T1000 (cell line): ENCODE measurements at places on chromosomes 6 and 20.

- DNase-seq = no peak
Measured at GRCh38 chr20:9705722-9706476, 133.0 kb downstream of the PAK5 start.

GRCh38 chr20:4688305-4688704 is 33.4 kb upstream of the PRND start:
- no peak for DNase-seq

DNA sequence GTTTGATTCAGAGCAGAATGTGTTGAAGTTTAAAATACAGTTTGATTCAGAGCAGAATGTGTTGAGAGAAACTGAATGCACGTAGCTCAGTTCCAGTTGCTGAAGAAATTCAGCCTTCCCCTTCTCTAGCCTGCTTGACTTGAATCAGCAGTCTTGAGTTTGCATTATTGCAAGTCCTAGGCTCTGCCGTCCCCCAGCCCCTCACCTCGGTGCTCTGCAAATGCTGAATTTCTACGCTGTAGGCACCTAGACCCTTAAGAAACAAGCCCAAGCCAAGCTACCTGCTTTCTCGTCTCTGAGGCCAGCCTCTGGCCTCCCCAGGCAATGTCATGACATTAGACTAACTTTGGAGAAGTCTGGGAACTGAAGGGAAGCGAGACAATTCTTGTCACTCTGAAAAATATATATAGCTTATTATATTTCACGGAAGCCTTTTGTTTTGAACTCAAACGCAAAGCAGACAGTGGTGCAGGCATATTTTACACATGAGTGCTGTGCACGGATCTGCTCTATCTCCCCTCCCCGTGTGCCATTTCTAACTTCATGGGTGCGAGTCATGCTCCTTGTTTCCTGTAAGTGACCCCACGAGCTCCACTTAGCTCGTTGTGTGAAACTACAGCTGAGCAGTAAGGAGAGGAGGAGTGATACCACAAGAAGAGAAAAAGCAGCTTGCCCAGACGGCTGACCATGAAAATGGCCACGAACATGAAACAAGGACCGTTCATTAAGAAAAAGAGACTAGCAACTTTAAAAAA is 71.4 kb upstream of the DUSP22 start:
- DNase-seq = no peak

DNA sequence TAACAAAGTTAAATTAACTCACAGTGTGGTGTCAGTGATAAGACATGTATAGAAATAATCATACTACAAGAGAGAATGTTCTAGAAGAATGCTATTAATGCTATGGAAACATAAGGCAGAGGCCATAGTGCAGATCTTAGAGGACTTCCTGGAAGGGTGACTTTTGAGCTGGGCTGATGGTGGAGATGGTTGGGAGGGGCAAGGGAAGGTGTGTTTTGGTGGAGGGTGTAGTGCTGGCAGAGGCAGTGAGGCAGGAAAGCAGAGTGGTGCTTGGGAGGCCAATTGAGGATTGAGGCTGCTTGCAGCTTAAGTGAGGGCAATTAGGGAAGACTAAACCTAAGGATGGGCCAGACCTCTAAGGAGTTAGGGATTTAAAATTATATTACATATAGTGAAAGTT is 58.5 kb upstream of the FNDC1 start:
- no peak for DNase-seq

DNA sequence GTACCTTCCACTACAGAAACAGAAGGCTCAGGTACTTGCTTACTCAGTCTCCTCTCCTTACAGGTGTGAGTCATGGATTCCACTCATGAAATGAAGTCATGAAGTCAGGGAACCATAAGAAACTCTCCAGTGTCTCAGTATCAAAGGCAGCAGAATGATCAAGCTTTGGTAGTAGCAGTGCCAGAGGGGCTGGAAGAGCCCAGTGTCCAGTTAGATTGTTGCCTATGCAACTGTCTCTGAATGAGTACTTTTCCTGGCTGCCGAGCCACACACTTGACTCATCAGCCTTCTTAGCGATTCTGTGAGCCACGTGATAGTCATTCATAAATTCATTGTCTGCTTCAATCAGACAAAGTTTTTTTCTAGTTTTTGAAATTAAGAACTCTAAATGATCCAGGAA is 52.2 kb upstream of the DTNBP1 start:
- DNase-seq = no peak

DNA sequence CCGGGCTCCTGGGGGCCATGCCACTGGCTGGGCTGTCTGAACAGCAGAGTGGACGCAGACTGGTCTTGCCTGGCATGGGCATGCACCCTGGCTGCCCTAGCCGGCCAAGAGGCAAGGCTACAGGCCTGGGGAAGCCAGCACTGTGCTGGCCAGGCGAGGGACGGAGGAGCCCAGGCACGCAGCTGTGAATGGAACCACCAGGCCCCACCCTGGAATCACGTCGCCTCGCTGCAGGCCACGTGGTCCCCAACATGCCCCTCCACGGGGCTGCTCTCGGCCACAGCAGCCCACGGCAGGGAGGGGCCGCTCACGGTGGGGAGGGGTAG is 4.0 kb downstream of the UCKL1 start:
- no peak for DNase-seq

DNA sequence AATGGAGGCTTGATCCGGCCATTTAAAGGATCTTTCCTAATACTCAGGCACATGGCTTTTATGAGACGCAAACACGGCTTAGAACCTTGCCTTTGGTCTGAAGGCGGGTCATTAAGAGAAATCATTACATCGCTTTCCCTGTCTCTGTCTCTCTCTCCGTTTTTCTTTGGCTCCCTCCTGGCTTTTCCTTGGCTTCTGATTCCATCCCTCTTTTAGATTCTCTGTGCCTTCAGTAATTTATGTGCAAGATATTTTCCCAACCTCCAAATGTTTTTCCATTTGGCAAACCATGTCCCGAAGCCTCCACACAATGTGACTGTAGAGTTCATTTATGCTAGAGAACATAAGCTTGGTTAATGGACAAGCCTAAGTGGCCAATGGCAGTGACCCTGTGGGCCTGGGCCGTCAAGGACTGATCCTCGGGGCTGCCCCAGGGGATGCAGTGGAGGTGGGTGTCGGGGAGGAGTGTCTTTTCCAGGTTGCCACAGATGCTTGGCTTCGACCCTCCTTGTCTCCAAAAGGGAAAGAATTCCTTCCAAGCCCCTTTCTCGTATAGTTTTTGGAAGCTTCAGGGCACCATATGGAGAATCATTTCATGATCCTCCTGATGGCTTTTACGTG is 157.0 kb downstream of the SCML4 start:
- no peak for DNase-seq

- DNase-seq = no peak
Measured at GRCh38 chr6:56815436-56815835, 139.5 kb upstream of the BEND6 start.

GRCh38 chr6:65998544-65998943 is 291.5 kb upstream of the EYS start:
- no peak for DNase-seq

DNA sequence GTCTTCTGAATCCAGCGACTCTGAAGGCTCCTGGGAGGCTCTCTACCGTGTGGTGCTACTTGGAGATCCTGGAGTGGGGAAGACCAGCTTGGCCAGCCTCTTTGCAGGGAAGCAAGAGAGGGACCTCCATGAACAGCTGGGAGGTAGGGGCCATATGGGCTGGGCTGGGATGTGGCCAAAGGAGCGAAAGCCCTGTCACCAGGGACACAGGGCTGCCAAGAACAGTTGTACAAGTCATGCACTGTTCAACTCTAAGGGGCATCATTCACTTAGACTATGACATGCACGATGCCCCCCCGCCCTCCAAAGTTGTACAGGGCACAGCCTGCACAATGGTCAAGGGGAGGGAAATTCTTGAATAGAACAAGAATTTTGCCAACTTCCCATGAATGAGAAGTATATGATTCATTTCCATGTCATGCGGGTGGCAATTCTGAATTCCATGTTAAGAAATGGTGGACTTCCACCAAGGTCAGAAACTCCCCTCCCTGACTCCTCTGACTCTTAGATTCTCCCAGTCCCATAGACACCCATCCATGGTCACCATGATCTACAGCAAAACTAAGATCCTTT is 1.6 kb downstream of the REM1 start:
- DNase-seq = no peak

DNA sequence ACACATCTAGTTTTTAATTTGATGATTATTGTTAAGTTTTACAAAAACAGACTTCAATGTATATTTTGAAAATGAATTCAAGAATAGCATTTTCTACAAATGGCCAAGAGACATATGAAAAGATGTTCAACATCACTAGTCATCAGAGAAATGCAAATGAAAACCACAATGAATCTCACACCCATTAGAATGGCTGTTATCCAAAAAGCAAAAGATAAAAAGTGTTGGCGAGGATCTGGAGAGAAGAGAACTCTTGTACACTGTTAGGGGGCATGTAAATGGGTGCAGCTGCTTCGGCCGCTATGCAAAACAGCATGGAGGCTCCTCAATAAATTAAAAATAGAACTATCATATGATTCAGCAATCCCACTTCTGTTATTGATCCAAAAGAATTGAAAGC is 185.8 kb upstream of the CCN2 start:
- no peak for DNase-seq

GRCh38 chr6:113907102-113907815 is 50.1 kb downstream of the MARCKS start:
- no peak for DNase-seq

DNA sequence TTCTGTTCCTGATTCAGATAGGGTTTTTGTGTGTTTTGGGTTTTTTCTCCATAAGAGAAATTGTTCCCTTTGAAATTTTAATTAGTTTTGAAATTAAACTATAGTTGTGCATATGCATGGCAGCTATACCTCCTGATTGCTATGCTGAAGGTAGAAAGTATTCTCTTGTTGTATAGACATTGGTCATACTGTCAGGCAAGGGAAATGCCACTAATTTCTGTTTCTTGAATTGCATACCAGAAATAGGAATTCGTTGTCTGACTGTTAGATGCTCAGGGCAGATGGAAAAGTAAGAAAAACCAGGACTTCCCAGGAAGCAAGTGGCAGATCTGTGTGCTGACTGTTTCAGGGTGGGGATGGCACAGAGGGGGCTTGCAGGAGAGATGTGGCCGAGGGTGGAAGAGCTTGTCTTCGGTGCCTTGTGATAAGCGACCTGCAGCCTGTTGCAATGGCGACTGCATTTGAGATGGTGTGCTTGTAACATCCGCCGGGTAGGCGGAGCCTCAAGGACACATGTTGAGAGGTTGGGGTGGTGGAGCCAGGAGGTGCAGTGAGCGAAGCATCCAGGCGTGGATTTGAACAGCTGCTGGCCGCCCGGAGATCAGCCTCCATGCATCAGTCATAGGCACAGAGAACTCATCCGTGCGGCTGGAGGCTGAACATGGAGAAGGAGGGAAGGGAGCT is 42.8 kb downstream of the RREB1 start:
- DNase-seq = no peak

- no peak for DNase-seq
Measured at GRCh38 chr20:34445177-34446065, 70.8 kb upstream of the DYNLRB1 start.

DNA sequence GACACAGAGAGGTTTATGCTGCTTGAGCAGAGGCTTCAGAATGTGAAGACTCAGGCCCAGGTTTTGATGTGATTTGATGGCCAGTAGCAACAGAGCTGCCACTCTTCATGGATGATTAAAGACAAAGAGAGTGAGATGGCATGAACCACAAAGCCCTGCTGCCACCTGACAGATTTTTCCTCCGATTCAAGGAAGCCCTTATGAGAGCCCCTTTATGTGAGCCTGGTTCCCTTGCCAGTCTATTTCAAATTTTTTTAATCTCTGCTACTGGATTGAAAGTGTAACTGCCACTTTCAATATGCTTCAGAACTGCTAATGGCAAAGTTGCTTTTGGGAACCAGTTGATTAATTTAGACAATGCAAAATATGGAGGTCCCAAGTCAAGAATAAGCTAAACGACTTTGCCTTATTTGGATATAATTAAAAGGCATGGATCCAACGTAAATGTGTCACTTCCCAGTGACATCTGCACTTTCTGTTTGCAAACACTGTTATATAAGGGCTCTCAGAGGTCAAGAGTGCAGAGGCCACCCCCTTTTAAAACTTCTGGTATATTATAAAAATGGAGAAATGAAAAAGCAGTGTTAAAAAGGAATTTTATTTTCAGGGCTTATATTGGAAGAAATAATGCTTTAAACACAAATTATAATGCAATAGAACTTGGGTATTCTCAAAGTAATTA is 238.9 kb upstream of the FLRT3 start:
- DNase-seq = no peak

DNA sequence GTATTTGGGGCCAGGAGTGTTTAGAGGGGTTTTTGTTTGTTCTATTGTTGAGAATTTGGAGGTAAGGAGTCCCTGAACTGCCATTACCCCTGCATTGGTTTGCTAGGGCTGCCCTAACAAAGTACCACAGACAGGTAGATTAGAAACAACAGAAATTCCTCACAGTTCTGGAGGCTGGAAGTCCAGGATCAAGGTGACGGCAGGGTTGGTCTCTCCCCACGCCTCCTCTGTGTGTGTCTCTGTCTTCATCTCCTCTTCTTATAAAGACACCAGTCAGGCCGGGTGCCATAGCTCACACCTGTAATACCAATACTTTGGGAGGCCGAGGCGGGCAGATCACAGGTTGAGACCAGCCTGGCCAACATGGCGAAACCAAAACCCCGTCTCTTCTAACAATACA is 97.1 kb upstream of the FAM8A1 start:
- no peak for DNase-seq

- DNase-seq = no peak
Measured at GRCh38 chr20:59819496-59820203, 113.8 kb downstream of the SYCP2 start.

- DNase-seq = no peak
Measured at GRCh38 chr6:36020154-36020553, 4.3 kb downstream of the SLC26A8 start.

- DNase-seq = peak; percentile 26
Measured at GRCh38 chr20:4082406-4083097, 67.2 kb upstream of the RNF24 start.

DNA sequence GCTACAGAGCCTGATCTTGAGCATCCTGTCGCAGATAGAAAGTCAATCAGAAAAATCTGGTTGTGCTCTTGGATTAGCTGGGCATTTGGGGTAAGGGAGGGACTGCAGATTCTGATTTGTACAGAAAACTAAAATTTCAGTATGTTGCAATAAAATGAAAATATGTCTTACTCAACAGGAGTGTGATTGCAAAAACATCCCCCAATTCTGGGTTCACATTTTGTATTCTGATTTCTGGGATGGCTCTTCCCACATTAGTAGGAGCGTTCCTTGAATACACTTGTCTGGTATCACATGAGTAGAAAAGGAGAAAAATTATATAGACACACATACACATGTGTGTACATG is 40.5 kb downstream of the PANK2 start:
- DNase-seq = no peak

DNA sequence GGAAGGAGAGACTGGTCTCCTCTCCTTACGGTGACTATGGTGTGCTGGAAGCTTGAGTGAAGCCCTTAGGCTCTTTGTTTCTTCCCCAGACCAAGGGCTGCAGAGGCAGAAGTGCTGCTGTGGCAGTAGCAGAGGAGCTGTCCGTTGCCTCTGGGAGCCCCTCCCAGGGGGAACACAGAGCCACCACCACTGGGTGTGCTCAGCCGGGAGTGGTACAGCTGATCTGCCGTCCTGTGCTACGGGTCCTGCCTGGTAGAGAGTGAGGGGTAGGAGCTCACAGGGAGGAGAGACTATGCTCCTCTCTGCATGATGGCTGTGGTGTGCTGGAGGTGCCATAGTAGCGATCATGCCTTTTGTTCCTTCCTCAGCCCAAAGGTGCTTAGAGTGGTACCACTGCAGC is 318.7 kb downstream of the DOK5 start:
- no peak for DNase-seq
